Forelimb muscle (tissue), 1 donor: ENCODE measurements at places on chromosomes 6 and 20. TPM values are rescaled to one million over a fixed set of nuclear protein-coding genes. Genes with fewer than 3 reads are reported as not detected.

DNA sequence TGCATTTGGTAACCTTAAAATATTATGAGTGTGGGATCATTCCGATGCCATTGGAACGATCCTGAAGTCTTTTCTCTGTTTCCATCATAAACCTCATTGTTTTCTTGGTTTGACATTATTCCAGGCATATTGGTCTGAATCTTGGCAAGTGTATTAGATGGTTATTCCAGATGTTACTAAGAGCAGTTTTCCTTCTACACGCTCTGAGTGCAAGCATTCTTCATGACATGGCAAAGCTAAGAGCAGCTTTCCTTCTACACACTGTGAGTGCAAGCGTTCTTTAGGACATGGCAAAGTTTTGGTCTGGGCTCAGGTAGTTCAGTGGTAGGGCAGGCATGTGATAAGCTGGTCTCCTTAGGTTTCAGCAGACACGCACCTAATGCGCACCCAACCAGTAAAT, 53.0 kb downstream of the SMOC2 start:
- DNase-seq = no peak

DNA sequence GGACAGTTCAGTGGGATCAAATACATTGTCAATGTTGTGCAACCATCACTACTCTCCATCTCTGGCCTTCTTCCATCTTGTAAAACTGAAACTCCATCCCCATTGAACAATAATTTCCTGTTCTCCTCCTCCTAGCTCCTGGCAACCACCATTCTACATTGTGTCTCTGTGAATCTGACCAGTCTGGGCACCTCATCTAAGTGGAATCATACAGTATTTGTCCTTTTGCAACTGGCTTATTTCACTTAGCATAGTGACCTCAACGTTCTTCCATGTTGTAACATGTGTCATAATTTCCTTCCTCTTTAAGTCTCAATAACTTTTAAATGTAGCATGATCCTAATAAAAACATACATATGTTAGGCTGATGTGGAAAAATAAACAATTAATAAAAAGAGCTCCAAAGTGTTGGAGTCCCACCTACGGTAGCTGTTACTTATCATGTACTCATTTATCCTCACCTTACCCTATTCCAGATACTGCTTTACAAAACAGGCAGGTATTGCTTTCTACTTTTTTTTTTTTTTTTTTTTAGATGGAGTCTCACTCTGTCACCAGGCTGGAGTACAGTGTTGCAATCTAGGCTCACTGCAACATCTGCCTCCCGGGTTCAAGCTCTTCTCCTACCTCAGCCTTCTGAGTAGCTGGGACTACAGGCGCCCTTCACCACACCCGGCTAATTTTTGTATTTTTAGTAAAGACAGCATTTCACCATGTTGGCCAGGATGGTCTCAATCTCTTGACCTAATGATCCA, 91.9 kb downstream of the TNFAIP3 start:
- DNase-seq = no peak

DNA sequence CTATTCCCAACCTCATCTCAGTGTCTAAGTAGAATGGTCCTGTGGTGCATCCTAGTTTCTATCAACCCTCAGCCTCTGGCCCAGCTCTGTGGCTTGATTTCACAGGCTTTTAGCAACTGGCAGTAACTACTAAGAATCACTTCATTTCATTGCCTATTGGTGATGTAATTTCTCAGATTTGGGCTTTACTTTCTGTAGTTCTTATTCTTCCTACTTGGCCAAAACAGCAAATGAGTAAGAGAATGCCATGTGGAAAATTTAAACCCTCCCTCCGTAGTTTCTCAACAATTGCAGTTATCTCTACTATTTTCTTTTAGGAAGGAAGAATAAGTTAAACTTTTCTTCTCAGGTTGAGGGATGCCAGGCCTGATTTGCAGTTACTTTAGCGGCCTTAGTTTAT, 387.3 kb downstream of the CDKAL1 start:
- no peak for DNase-seq

DNA sequence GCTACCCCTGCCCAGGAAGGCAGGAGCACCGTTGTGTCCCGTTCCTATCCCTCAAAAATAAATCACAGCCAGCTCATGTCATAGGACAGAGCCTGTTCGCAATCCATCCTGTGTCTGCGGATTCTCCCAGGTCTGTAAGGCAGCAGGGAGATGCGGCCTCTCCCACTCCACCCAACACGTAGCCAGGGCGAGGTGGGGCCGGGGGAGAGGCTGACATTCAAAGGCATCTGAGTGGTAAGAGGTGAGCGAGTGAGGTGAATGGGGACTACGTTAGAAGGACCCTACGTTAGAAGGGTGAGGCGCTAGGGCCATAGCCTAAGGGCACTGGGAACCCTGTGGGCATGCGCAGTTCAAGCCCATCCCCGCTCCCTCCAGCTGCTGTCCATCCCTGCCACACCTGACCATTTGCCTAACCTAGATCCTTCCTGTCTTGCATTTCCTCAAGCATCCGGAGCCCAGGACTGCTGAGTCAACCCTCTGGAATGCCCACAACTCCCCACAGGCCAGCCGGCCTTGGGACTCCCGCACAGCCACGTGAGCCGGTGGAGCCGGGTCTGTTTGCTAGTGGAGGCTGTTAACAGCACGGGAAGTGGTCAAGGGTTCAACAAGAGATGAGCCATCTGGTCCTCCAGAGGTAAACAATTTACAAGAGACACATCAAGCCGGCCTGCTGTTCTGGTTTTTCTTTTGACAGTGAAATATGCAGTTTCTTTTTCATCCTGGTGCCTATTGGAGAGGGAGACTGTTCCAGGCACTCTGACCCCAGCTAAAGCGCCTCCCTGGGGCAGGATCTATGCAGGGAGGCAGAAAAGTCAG, 45.9 kb downstream of the RIPOR3 start:
- no peak for DNase-seq

GRCh38 chr6:17226786-17227233, 54.4 kb upstream of the RBM24 start:
- no peak for DNase-seq

DNA sequence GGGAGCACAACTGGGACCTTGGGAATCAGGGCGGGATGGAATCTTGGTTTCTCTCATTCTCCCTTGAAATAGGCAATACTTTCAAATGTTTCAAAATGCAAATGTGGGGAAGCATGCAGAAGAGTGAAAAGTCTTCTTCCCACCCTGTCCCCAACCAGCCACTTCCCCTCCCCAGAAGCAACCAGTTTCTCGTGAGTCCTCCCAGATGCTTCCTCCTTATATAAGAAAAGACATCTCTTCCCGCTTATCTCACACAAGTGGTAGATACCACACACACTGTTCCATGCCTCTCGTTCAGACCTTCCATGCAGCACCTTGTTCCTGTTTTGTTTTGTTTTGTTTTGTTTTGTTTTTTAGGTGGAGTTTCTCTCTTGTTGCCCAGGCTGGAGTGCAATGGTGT, 25.1 kb downstream of the HCK start:
- no peak for DNase-seq

ADGRF5 gene
- 21.1 TPM for polyA plus RNA-seq

OOEP gene
- not detected for polyA plus RNA-seq

SPDEF gene
- 0.14 TPM for polyA plus RNA-seq

CRISP3 gene
- 0.28 TPM for polyA plus RNA-seq

THBS2 gene
- polyA plus RNA-seq = 33.9 TPM
